Breast epithelium (tissue), 4 donors: ENCODE measurements at places on chromosomes 4 and X. TPM values are rescaled to one million over a fixed set of nuclear protein-coding genes. Genes with fewer than 3 reads are reported as not detected.

DNA sequence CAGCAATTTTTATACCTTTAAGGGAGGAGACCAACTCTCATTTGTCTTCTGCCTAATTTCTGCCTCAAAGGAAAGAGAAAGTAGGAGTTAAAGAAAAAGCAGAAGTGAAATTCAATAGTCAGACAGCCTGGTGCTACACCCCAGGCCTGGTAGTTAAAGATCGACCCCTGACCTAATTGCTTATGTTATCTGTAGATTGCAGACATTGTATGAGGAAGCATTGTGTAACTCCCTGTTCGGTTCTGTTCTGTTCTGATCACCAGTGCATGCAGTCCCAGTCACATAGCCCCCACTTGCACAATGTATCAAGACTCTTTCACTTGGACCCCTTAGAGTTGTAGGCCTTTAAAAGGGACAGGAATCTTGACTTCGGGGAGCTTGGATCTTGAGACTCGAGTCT lies 335.9 kb upstream of the AR start:
- DNase-seq = no peak

GRCh38 chr4:108556588-108557200 lies 63.7 kb upstream of the RPL34 start:
- no peak for DNase-seq

GRCh38 chr4:153409924-153410501 lies 56.1 kb upstream of the TMEM131L start:
- no peak for DNase-seq

The PPEF2 gene
- total RNA-seq = 0.33 TPM

DNA sequence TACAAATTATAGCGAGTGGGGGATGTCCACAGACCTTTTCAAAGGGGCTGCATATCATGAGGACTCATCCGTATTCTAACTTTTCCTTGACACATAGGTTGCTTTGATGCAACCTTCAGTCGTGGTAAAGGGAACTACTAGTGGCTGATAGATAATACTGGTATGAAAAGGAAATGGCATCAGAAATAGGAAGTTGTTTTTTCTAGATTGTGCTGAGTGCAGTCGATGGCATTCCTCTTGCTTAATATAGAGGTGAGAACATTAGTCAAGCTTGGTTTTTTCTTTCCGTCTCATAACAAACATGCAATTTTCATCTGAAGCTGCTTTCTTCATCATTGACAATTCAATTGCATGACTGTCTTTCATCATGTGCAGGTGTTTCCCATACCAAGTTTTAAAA lies 16.6 kb downstream of the ENPEP start:
- no peak for DNase-seq

DNA sequence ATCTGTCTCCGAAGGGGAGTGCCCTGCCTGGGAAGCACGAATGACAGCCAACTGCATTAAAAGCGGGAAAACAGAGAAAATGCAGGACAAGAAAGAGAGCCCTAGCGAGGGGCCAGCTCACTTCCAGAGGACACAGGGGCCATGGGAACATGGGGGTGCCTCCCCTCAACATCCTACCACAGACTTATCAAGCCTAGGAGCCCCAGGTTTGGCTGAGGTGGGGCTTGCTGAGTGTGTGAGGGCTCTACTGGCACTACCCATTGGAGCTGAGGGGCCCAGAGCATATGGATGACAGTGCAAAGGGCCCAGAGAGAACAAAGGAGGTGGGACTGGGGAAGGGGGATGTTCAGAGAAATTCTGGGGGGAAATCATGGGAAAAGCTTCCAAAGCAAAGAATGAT lies 101.8 kb downstream of the PJA1 start:
- peak; percentile 10 for DNase-seq

GRCh38 chr4:142614621-142615323 lies 231.3 kb downstream of the INPP4B start:
- no peak for DNase-seq

DNA sequence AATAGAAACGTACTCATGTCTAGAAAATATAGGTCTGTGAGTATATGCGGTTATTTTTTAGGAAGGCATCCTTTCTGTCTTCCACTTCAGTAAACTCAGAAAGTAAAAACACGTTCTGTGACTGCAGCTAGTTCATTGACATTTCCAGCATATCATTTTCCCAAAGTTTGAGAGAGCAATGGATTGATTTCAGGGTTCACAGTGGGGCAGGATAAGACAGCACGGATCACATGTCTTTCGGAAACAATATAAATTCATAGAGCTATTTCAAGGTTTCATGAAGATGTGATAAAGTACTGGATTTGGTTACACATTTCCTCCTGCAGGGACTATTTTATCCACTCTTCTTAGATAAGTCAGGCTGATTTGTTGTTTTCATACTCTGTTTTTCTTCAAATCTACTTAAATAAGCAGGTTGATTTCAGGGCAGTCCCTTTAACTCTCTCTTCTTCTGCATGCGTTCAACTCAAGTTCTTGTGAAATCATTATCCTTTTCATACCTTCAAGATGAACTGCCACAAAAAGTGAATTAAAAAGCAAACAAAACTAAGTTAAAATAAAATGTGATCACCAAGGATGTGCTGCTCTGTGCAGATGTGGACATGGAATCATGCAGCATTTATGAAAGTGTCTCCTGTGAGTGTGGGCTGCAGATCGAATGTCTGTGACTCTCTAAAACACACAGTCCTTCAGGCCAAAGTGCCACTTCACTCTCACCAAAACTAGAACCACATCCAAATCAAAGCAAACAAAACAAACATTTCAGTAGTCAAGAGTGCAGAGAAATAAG lies 187.7 kb downstream of the UNC5C start:
- DNase-seq = no peak

DNA sequence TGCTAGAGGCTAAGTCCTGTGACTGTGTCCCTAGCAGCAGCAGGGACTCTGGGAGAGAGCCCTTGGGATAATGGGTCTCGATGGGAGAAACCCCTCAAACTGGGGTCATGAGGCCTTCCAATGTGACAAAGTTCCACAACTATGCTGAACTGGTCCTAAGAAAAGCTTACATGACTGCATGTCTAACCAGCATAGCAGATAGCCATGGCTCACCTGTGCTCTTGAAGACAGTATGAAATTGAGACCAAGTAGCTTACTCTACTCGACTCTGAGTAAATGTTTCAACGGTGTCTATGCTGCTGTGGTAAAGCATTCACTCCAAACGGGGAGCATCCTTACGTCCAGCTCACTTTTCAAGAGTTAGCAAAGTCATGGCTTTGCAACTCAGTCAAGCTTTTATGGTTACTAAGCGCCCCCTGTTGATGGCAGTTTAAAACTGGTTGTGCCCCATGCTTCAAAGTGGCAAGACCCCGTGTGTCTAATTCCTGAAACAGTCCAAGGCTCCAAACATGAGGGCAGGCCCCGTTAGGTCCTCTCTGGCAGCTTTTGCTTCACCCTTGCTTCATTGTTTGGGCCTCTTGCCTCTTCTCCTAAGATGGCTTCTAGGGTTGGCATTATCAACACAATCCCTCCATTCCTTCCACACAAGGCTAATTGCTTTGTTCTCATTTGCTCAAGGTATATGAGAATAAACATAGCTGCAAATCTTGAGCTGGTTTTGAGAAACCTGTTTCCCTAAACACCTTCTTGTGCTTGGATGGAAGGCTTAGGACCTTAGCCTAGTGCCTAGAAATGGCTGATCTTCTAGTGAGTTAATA lies 46.6 kb downstream of the CCNG2 start:
- peak; percentile 50 for DNase-seq

DNA sequence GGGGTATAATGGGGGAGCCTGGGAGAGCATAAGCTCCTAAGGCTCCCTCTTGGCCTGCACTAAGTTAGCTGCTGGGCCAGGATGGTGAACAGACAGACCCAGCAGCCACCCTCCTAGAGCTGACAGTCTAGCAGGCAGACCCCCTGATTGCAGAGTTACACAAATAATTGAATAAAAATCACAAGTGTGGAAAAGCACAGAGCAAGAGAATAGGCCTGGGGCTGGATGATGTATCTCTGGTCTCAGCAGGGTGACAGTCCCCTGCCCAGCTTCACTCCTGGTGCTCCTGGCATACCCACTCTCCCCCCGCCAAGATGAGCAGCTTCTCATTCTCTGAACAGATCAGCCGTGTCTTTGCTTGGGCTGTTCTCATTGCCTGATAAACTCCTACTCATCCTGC lies 86.1 kb upstream of the STX18 start:
- no peak for DNase-seq

DNA sequence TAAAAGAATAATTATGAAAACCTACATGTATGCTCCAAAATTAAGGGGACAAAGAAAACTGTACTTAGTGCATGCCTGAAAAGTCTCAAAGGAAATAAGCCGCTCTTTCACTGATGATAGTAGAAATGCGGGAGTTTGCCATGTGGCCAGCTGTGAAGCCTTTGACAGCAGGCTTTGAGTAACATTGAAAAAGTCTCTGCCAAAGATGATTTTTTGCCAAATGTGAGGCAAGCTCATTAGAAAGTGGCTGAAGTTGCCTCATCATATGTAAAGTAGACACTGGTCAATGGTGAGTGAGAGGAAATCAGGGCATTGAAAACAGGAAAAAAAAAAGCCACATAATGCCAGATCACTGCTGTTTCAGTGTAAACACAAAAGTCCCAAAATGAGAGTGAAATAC lies 2360.1 kb downstream of the PCDH7 start:
- no peak for DNase-seq

DNA sequence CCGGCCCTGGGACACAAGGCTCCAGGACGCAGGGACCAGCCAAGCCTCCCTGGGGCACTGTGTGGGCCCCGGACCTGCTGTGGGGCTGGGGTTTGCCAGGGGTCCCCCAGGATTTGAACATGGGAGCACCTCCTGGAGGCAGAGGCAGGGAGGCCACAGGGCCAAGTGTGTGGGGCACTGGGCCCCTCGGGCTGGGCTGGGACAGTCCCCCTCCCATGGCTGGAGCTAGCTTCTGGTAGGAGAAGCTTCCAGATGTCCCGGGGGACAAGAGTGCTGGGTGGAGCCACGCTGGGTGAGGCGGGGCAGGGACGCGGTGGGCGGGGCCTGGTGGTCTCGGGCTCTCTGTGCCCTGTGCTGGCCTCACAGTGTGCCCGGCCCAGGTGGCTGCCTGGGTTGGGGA lies 18.6 kb downstream of the FGFRL1 start:
- no peak for DNase-seq

The CSAG1 gene
- total RNA-seq = not detected

DNA sequence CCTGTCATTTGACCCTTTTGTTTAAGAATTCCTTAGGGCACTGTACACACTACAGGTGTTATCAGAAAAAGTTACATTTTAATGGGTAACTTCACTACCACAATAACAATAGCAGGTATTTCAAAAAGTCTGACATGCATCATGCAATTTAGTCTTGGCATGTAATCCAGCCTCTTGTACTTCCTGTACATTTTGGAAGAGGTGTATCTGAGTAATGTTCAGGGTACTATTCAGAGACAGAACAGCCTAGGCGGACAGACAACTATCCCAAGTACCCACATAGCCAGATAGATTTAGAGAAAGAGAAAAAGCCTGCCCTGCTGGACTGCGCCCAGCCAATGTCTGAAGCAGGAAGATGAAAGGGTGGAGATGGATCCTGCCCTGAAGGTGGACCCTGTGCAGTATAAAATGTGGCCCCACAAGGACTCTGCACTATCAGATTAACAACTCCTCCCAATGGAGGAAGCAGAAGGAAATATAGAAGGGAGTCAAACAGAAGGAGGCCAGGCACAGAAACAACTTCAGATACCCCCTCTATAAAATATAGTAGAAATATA lies 8.5 kb downstream of the UGT2B7 start:
- DNase-seq = no peak
